ENCODE measurements at places on chromosomes 2 and 18.

- DNase-seq = peak; percentile 54
Measured at GRCh38 chr2:171522052-171522787, at the start of gene CYBRD1. Gene CYBRD1, plus strand, starts transcription at chr2:171522474. Its CDS starts 72 bp downstream, at chr2:171522546.

DNA sequence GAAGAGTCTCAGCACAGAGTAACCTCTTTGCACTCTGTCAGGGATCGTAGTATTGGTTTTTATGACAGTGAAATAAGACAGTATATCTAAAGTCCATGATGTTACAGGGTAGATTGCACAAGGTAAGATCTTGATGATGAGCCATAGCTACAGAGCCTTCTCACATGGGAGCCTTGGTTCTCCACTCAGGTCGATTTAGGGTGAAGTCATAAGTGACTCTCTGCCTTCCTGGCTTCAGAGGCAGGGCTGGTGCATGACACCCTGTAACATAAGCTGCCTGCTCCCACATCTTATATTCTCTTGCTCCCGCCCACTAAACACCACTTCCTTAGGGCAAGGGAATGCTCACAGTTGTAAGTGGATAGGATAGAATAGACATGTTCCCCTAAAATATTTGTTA lies 13.3 kb downstream of the DAPL1 start:
- DNase-seq = no peak

- no peak for DNase-seq
Measured at GRCh38 chr2:85269959-85270358, 57.8 kb downstream of the TGOLN2 start.

DNA sequence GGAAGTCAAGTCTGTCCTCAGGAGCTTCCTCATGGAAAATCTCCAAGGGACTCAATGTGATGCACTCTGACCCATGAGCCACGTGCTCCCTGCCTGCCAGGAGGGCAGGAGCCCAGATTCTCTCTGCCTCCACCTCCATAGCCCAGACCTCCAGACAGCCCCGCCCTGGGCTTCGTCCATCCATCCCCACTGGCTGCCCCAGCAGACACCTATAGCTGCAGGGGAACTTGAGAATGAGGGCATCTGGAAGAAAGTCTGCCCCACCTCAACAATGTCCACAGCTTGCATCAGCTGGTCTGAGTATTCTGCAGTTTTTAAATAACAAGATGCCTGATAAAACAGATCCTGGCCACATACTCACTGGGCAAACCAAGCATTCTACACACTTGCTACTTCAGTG lies 418.8 kb upstream of the SMIM21 start:
- DNase-seq = no peak

GRCh38 chr2:217685255-217685605 lies 317.6 kb downstream of the TNS1 start:
- DNase-seq = peak; percentile 46

DNA sequence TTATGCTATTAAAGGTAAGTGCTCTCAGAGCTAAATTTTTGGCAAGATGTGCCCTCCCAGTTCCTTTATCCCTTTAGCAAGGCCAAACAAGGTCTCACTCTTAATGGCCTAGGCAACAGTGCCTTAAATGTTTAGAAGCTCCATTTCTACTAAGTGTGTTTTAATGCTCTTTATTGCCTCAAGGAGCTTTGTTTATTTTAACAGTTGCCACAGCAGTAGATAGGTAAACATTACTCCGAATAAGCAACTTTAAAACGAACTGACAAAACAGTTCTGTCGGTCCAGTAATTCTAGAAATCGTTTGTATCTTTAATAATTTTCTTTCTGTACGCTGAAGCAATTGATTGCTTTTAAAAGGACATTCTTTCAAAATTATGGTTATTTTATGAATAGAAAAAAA lies 74.5 kb downstream of the PIEZO2 start:
- DNase-seq = no peak

DNA sequence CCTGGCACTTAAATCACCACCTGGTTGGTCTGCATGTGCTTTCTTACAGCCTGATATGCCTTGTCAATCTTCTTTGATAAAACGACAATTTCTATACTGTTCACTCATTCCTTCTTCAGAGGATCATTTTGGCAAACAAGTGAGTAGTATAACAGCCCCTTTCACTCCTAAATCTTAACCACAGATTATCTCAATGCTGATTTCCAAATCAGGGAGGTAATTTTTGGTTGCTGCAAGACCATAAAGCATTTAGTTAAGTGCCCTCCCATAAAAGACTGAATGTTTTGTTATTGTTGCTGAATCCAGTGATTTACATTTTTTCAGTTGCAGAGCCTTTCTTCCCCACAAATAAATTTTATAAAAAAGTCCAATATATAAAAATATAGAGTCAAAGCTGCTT lies 129.2 kb upstream of the CYP26B1 start:
- DNase-seq = no peak

DNA sequence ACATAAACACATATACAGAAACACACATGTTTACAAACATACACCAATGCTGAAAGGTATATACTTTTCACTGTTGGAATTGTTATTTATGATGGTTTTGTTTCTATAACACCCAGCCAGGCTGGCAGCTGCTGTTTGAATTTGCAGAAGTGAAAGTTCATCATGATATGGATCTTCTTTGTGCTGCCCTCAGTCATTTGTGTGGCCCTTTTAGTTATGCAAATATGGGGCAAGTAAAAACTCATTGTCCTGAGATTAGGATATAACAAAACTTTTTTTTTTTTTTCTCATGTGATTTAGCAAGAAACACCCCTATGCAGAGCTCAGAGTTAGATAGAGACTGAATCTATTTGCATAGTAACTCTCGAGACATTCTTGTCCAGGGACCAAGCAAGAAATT lies 714.1 kb downstream of the KCNJ3 start:
- DNase-seq = no peak

DNA sequence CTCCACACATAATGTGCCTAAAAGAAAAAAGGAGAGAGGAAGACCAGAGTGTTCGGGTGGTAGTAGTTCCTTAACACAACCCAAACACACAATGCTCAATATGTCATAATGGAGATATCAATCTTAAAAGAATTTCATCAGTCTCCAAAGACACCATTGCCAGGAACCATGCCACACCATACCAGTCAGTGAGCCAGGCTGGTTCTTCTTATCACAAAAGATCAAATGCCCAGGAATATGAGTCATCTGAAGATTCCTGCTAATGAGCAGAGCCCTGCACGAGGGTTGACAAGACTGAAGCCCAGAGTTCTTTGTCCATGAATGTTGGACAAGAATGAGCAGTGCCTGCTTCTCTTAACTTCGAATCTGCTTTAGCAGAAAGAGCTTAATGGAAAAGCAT lies 262.3 kb downstream of the ZNF516 start:
- DNase-seq = no peak
